ENCODE measurements at places on chromosomes 16 and 17. TPM values are rescaled to one million over a fixed set of nuclear protein-coding genes. Genes with fewer than 3 reads are reported as not detected.

THOC6 gene
- 45.0 TPM for total RNA-seq

RHBDF1 gene
- total RNA-seq, result 11.3 TPM

NTN3 gene
- under 0.01 TPM for total RNA-seq

SLC43A2 gene
- 39.6 TPM for total RNA-seq

INCA1 gene
- not detected for total RNA-seq

EPX gene
- total RNA-seq, result 0.54 TPM

SOX15 gene
- total RNA-seq, result 0.81 TPM

DDX28 gene
- 32.6 TPM for total RNA-seq

ABCC12 gene
- total RNA-seq, result not detected

ZG16B gene
- total RNA-seq, result 4.3 TPM

DRC3 gene
- 1.3 TPM for total RNA-seq

CTRB1 gene
- total RNA-seq, result not detected

C1QTNF1 gene
- 0.54 TPM for total RNA-seq

TP53TG3B gene
- total RNA-seq, result not detected

GPR142 gene
- total RNA-seq, result 1.3 TPM

AHSP gene
- 1.6 TPM for total RNA-seq

AOC2 gene
- total RNA-seq, result 1.3 TPM

MRPS23 gene
- total RNA-seq, result 11.6 TPM

PABPN1L gene
- total RNA-seq, result 0.54 TPM

CDH16 gene
- total RNA-seq, result not detected

HS3ST4 gene
- under 0.01 TPM for total RNA-seq

CALB2 gene
- not detected for total RNA-seq

PLD2 gene
- total RNA-seq, result 5.9 TPM

GFAP gene
- not detected for total RNA-seq

CHD9NB gene
- not detected for total RNA-seq

ABCC11 gene
- under 0.01 TPM for total RNA-seq

TADA2A gene
- total RNA-seq, result 10.5 TPM

GGT6 gene
- total RNA-seq, result not detected

CHP2 gene
- total RNA-seq, result not detected

TMEM94 gene
- 156 TPM for total RNA-seq

TNFAIP1 gene
- total RNA-seq, result 22.4 TPM

TMEM101 gene
- 141 TPM for total RNA-seq

ZDHHC1 gene
- total RNA-seq, result 6.7 TPM

NARF gene
- 80.5 TPM for total RNA-seq

MPV17L gene
- 13.5 TPM for total RNA-seq

FA2H gene
- total RNA-seq, result 0.81 TPM

ZACN gene
- not detected for total RNA-seq

DNAI2 gene
- 0.27 TPM for total RNA-seq

NXPH3 gene
- total RNA-seq, result under 0.01 TPM

TP53TG3C gene
- total RNA-seq, result not detected

DOK4 gene
- 17.0 TPM for total RNA-seq

KRT16 gene
- total RNA-seq, result not detected

FSCN2 gene
- total RNA-seq, result 2.2 TPM

UMOD gene
- not detected for total RNA-seq

CASKIN1 gene
- under 0.01 TPM for total RNA-seq

HELZ gene
- total RNA-seq, result 29.4 TPM

KRT40 gene
- total RNA-seq, result not detected
